Thymus (tissue), 14 donors: ENCODE measurements at places on chromosomes 3 and 15. TPM values are rescaled to one million over a fixed set of nuclear protein-coding genes. Genes with fewer than 3 reads are reported as not detected.
A peak's percentile ranks its signal among the peaks of the same experiment; 100 is the strongest.

WDR49 gene
- 0.90 TPM for total RNA-seq

CRTC3 gene
- 5.8 TPM for total RNA-seq

KATNBL1 gene
- 34.7 TPM for total RNA-seq

PLA1A gene
- total RNA-seq, result 1.1 TPM

MITF gene
- total RNA-seq, result 4.8 TPM

GABRA5 gene
- total RNA-seq, result 26.1 TPM

SCAMP2 gene
- 15.7 TPM for total RNA-seq

USP13 gene
- 3.6 TPM for total RNA-seq

DNA sequence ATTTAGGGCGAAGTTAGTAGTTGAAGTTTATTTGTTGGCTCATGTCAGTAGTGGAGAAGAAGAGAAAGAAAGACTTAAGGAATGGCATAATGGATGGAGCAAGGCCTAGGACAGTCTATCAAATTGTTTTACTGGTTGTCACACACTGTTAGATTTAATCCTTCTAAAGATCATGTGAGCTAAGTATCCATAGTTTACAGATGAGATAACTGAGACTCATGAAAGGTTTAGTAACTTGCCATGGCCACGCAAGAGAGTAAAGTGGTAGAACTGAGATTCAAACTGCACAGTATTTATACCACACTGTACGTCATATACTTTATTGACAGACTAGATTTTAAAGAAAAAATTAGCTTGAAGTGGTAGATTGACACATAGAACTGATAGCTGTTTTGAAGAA is 11.4 kb downstream of the SPRED1 start:
- H3K4me3 ChIP-seq, result no peak overlapping the region
- H3K27me3 ChIP-seq, result no peaks in the 10 kb centered on the region
- H3K4me1 ChIP-seq, result no peaks in the 10 kb centered on the region
- no peak for DNase-seq
- no peak overlapping the region for H3K27ac ChIP-seq
- no peaks in the 10 kb centered on the region for H3K36me3 ChIP-seq

GRCh38 chr3:48418140-48418539 is 11.7 kb downstream of the PLXNB1 start:
- no peak overlapping the region for H3K4me3 ChIP-seq
- H3K4me1 ChIP-seq, result no peaks in the 10 kb centered on the region
- no peaks in the 10 kb centered on the region for H3K36me3 ChIP-seq
- H3K27me3 ChIP-seq, result no peaks in the 10 kb centered on the region
- DNase-seq, result no peak
- H3K27ac ChIP-seq, result no peak overlapping the region

DNA sequence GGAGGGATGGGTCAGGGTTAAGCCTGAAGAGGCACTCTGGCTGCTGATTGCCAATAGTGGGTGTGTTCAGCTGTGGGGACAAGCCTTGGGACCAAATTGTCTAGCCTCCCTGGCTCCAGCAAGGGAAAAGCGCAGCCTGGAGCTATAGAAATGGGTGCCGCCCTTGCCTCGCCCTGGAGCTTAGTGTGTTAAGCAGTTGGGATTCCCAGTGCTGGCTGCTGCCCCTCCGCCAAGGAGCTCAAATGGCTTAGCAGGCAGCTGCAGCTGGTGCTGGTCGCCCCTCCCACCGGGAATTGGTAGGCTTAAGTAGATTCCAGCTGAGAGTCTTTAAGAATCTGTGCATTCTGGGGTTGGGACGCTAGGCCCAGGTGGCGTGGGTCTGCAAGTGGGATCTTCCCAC is 662.9 kb upstream of the TBL1XR1 start:
- H3K4me1 ChIP-seq, result no peaks in the 10 kb centered on the region
- H3K36me3 ChIP-seq, result no peaks in the 10 kb centered on the region

DNA sequence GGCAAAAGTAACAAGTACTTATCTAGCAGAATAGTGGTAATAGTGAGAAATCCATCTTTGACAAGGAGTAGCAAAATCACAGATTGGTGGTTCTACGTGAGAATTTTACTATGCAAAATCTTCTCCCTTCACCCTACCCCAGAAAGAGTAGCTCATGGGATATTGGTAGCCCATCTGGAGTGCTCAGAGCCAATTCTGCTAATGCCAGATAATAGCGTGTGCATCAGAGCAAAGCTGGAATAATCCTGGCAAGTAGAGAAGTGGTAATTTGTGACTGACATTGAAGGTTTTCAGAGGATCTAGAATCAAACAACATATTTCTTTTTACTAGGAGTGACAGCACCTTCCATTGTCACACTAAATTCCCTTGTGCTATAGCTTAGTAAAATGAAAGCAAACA is 192.9 kb downstream of the ZBBX start:
- no peaks in the 10 kb centered on the region for H3K4me1 ChIP-seq
- H3K27ac ChIP-seq, result no peak overlapping the region
- DNase-seq, result no peak
- no peaks in the 10 kb centered on the region for H3K36me3 ChIP-seq
- H3K4me3 ChIP-seq, result no peak overlapping the region

GRCh38 chr3:9141928-9142289 is 107.5 kb downstream of the SRGAP3 start:
- DNase-seq, result no peak
- H3K36me3 ChIP-seq, result no peaks in the 10 kb centered on the region
- peaks cover 5% of the 10 kb centered on the region for H3K4me1 ChIP-seq
- H3K4me3 ChIP-seq, result no peak overlapping the region
- no peaks in the 10 kb centered on the region for H3K27me3 ChIP-seq
- H3K27ac ChIP-seq, result no peak overlapping the region

DNA sequence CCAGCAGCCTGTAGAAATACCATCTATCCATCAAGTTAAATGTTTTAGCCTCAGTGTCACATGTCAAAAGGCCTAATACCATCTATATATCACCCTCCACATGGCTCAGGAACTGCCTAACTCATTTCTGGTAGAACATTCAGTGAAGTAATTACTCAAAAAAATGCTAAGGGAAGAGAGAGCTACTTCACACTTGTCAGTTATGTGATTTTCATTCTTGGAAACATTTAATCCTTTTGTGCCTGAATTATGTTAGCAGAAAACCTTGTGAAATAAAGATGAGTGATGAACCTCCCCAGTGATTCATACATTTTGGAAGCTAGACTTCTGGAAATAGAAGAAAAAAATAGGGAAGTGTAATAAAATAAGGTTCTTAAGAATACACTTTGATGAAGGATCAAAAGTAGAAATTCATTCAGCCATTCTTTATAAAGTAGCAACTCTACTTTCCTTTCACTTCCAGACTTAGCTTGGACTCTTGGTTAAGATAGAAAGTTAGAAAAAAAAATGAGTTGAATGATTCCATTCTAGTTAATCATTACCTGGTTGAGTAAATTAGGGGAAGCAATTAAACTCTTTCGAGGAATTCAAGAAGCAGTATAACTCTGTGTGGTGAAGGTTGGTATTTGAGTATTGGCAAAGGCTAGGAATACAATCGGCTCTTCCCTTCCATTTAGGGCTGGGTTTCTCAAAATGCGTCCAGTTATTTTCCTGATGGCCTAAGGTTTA is 3.6 kb downstream of the OTOL1 start:
- no peaks in the 10 kb centered on the region for H3K27me3 ChIP-seq
- no peak for DNase-seq
- no peaks in the 10 kb centered on the region for H3K4me1 ChIP-seq

DNA sequence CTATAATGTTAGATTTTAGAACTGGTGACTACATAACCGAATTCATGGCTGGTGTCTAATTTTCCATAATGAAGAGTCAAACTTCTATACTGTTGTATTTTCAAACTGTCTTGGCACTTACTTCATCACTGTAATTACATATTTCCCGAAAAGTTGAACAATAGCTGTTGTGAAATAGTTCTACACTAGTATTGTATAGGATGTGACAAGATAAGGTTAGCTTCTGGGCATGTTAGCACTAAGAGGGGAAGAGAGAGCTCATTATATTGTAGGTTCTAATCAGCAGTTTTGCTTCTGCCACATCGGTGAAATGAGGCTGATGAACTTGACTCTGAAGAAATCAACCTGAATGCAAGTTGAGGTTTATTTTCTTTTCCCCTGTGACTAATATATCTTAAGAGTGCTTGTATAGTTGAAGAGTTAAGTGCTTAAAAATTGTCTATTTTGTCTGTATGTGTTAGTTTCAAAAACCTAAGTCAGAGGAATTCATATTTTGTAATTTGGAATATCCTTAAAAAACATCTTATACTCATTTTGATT is 8.9 kb downstream of the GYG1 start:
- DNase-seq, result no peak
- peaks cover 6% of the 10 kb centered on the region for H3K36me3 ChIP-seq
- H3K27me3 ChIP-seq, result no peaks in the 10 kb centered on the region
- H3K27ac ChIP-seq, result no peak overlapping the region

GRCh38 chr3:171348121-171348520 is 112.1 kb downstream of the TNIK start:
- H3K36me3 ChIP-seq, result no peaks in the 10 kb centered on the region
- H3K4me1 ChIP-seq, result no peaks in the 10 kb centered on the region
- no peak overlapping the region for H3K27ac ChIP-seq
- H3K27me3 ChIP-seq, result no peaks in the 10 kb centered on the region
- no peak for DNase-seq

DNA sequence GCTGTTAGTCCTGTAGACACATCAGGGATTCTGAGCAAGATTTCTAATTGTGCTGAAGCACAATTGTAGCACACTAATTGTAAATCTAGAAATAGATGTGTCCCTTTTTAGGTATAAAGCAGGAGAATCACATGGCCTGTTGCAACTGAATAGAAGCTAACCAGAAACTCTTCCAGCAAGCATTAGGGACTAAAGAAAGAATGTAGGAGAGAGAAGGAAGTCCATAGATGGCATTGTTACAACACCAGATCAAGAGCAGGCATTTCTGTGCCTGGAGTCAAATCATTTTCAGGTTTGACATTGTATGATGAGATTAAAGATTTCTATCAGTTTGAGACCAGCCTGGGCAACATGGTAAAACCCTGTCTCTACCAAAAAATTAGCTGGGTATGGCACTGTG is 27.4 kb downstream of the CALML4 start:
- peaks cover 21% of the 10 kb centered on the region for H3K36me3 ChIP-seq
- no peak overlapping the region for H3K4me3 ChIP-seq
- no peak overlapping the region for H3K27ac ChIP-seq
- no peaks in the 10 kb centered on the region for H3K4me1 ChIP-seq
- no peaks in the 10 kb centered on the region for H3K27me3 ChIP-seq

DNA sequence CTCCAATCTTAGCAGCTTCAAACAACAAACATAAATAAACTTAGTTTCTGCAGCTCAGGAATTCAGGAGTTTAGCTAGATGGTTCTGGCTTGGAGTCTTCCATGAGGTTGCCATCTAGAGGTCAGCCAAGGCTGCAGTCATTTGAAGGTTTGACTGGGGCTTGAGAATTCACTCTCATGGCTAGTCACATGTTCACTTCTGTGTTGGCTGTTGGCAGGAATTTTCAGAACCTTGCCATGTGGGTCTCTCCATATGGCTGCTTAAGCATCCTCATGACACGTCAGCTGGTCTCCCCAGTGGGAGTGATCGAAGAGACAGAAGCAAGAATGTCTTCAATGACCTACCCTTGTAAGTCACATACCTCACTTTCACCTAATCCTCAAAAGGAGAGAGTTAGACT is 269.2 kb upstream of the CNTN3 start:
- H3K36me3 ChIP-seq, result no peaks in the 10 kb centered on the region
- H3K27ac ChIP-seq, result no peak overlapping the region
- no peak overlapping the region for H3K4me3 ChIP-seq
- H3K4me1 ChIP-seq, result no peaks in the 10 kb centered on the region

- H3K27ac ChIP-seq, result no peak overlapping the region
- no peaks in the 10 kb centered on the region for H3K36me3 ChIP-seq
- DNase-seq, result no peak
Measured at GRCh38 chr3:43053291-43053690, 52.6 kb downstream of the POMGNT2 start.

DNA sequence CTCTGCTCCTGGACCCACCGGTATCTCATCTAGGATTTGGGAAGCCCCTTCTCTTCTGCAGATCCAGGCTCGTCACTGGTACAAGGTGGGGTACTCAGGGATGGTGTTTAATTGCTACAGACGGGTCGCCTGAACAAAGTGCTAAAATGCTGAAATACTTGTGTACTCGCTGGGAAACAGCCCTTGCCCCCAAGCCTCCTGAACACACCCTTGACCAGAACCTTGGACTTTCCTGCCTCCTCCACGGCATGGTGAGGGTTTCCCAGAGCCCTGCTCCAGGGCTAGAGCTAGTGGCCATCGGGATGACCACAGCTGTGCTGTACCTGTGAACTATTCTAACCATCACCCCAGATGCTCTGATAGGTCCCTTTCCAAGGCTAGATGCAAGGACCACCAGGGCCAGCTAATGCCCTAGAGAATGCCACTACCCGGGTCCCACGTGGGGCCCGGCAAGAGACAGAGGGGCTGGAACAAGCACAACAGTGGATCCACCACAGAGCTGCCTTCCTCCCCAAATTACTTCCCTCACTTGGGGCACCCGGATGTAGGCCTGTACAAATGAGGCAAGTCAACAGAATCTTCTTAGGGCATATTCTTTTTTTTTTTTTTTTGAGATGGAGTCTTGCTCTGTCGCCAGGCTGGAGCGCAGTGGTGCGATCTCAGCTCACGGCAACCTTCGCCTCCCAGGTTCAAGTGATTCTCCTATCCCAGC is 267.3 kb downstream of the FOXP1 start:
- H3K27ac ChIP-seq, result no peak overlapping the region
- H3K27me3 ChIP-seq, result no peaks in the 10 kb centered on the region

DNA sequence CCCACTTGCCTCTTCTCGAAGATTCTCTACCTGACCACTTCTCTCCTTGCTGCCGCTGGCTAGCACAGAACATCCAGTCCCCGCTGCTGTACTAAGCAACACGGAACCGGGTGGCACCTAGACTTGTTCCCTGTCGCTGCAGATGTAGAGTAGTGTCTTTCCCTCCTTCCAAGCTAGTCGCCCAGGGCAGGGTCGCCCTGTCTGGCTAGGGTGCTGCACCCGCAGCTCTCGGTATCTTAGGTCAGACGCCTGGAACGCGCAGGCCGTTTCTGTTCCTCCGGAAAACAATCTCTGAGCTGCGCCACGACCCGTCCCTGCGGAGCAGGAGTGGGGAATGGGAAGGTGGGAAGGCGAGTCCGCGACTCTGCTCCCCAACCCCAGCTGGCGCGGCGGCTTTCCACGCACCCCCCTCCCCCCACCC is 758 bp upstream of the SNX33 start:
- peak overlapping the region; percentile 63 for H3K4me3 ChIP-seq
- peak overlapping the region; percentile 83 for H3K27ac ChIP-seq
- H3K4me1 ChIP-seq, result no peaks in the 10 kb centered on the region
- H3K27me3 ChIP-seq, result peaks cover 49% of the 10 kb centered on the region
- no peaks in the 10 kb centered on the region for H3K36me3 ChIP-seq

GRCh38 chr3:60434323-60434722 is 816.9 kb downstream of the FHIT start:
- DNase-seq, result no peak
- H3K36me3 ChIP-seq, result no peaks in the 10 kb centered on the region
- H3K27ac ChIP-seq, result no peak overlapping the region
- no peak overlapping the region for H3K4me3 ChIP-seq
- H3K4me1 ChIP-seq, result peaks cover 4% of the 10 kb centered on the region

- H3K4me3 ChIP-seq, result no peak overlapping the region
- no peaks in the 10 kb centered on the region for H3K4me1 ChIP-seq
- H3K36me3 ChIP-seq, result no peaks in the 10 kb centered on the region
- no peak for DNase-seq
- H3K27me3 ChIP-seq, result no peaks in the 10 kb centered on the region
Measured at GRCh38 chr3:145760036-145760435, 400.9 kb downstream of the PLOD2 start.

- no peaks in the 10 kb centered on the region for H3K4me1 ChIP-seq
- no peak for DNase-seq
- H3K36me3 ChIP-seq, result no peaks in the 10 kb centered on the region
- H3K27ac ChIP-seq, result no peak overlapping the region
- H3K4me3 ChIP-seq, result no peak overlapping the region
- H3K27me3 ChIP-seq, result no peaks in the 10 kb centered on the region
Measured at GRCh38 chr3:174062923-174063322, 665.4 kb downstream of the NLGN1 start.

GRCh38 chr15:80926126-80926525 is 63.5 kb downstream of the MESD start:
- DNase-seq, result no peak
- no peaks in the 10 kb centered on the region for H3K4me1 ChIP-seq
- H3K4me3 ChIP-seq, result no peak overlapping the region
- H3K36me3 ChIP-seq, result no peaks in the 10 kb centered on the region
